ENCODE measurements at places on chromosomes 12 and 14.

DNA sequence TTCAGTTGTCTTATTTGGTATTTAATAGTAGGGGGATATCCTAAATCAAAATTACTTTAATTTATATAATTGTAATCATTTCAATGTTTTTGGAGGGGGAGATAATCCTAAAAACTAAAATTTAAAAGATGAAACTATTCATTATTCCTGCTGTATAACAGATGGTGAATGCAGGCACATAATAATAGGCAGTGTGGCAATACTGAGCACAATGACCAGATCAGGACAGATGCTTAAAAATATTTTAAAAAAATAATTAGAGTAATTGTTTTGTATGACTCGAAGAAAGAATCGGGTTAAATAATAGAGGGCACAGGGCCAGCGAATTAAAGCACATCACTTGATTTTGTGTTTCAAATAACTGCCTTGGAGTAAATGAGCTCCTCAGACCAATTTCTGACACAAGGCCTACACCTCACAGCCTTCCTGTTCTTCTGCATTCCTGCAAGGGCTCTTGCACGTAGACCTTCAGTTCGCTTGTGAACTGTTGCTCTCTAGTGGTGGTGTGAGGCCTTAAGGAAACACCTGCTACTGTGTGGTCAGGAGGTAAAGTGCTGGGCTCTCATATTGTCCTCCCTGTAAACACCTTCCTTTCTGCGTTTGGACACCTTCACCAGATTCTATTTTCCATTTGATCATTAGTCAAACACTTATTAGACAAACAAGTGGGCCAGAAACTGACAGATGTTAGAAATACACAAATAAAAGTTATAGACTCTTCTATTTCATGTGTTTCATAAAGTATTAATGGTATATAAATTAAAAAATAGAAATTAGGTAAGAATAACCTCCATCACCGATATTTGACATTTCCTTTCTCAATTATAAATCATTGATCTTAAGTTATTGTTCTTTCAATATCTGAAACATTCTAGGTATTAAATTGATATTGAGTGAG, 29.3 kb upstream of the KLRF1 start:
- no peak for DNase-seq

- no peak for DNase-seq
Observed at GRCh38 chr12:51087818-51088217, 4.4 kb upstream of the CSRNP2 start.

GRCh38 chr14:36766974-36767373, 105.3 kb downstream of the PAX9 start:
- DNase-seq = no peak

DNA sequence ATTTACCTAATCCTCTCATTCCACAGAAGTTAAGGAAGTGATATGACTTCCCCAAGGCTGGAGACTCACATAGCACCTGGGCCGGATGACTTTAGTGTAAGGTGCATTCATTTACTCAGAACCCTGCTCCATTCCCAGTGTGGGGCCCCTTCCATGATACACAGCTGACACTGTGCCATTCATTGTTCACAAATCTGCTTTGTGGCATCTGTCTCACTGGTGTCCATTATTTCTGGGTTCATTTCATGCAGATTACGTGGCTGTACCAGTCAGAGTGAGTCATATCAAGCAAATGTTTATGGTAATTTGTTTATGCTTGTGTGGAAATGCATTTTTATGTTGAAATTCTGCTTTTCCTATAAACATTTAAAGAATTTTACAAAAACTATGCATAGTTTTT, 5.2 kb downstream of the ANO4 start:
- DNase-seq = no peak

DNA sequence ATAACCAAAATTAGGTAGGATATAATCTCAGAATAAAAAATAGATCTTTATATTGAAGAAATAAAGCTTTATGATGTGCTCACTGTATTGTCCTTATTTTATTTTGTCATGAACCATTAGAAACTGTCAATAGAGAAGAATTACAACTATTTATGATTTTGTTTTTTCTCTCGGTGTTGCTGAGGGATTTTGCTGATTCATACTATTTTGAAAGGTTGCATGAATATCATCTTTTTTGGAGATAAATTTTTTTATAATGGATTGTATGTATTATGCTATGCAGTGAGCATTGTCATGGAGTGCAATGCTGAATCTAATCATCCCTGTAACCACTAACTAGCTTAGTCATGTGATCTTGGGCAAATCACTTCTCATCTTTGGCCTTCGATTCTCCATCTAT, 15.0 kb downstream of the SLC39A9 start:
- no peak for DNase-seq

DNA sequence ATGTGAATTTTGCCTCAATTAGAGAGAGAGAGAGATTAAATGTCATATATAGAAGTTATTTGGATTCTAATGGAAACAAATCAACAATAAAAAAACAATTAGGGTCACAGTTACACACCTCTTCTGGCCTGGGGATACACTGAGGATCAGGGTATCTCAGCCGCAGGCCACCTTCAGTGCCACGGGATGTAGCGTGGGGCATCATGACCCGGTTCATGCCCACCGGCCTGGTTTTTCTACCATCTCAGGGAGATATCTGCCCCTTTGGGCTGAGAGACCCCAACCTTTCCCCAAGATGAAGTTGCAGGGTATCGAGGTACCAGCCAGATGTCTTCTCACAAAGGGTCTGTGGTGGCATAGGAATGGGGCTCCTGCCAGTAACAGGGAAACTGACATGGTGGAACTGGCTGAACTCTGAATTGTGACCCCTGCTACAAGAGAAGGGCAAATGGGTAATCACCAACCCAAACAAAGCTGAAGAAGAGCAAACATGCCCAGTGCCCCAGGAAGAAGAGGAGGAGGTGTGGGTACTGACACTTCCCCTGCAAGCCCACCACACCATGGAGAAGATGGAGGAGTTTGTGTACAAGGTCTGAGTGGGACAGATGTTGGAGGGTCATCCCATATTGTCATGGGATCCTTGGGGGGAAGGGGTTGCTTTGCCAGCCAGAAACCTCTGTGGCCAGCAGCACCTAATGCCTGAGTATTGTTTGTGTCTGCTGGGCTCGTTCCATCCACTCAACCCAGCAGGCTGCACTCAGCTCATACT, 19.5 kb downstream of the SERPINA3 start:
- DNase-seq = no peak

DNA sequence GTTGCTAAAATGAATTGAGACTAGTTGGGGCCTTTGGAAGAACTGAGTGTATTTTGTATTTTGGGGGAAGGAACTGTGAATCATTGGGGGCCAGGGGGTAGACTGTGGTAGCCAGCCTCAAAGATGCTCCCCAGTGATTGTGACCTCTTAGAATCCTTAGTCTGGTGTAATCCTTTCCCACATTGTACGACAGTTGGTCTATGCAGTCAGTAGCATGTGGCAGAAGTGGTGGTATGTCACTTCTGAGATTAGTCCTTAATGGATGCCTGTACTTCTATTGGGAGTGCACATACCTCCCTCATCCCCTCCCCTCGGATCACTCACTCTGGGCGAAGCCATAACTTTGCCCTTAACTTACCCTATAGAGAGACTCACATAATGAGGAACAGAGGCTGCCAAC, 48.0 kb downstream of the USP15 start:
- DNase-seq = no peak

- no peak for DNase-seq
Observed at GRCh38 chr12:57864442-57865083, 18.0 kb upstream of the CTDSP2 start.

GRCh38 chr12:78571953-78572352, 292.6 kb upstream of the SYT1 start:
- DNase-seq = no peak

GRCh38 chr14:99624971-99625370, 20.0 kb upstream of the HHIPL1 start:
- DNase-seq = no peak

DNA sequence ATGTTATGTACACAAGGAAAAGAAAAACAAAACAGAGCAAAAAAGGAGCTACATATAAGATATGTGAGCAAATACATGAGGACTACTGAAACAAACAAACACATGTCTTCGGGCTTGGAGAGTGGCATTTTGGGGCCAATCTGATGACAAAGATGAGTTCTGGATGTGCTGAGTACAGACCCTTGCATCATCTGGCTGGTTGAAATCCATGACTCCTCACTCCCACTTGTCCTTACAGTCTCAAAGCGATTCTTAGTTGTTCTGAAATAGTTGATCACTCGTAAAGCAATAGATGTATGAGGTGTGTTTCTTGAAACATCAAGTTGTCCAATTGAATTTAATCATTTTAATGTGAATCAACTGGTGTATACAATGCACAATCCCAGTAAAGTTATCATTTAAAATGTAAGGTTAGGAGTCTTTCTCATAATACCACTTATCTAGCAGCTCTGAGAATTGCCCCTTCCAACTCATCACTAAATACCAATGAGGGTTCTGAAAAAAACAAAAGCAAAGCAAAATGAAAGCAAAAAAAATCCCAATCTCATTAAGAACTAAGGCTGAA, 136.9 kb downstream of the ITPR2 start:
- no peak for DNase-seq

GRCh38 chr14:59301354-59301753, 112.9 kb downstream of the DAAM1 start:
- DNase-seq = no peak

DNA sequence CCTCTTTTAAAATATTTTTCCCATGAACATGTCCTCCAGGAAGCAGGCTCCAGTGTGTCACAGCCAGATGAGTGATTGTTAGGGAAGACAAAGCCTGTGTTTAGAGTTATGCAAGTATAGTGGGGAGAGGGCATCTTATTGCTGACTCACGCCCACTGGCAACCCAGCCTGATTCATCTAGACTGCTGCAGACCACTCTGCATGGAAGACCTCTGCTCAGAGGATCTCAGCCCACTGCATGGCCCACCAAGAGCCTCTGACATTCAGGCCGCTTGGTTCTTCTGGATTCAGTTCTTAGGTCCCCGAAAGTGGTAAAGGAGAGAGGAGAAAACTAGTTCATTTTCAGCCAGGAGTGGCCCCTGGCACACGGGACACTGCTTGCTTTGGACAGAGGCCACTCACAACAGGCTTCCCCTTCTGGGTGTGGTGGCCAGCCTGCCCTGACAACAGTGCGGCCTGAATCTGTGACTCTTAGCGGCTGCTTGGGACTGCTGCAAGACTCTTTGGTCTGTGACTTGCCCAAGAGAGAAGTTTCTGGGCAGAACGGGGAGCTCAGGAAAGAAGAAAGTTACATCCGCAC, 266.3 kb downstream of the ZFP36L1 start:
- no peak for DNase-seq

DNA sequence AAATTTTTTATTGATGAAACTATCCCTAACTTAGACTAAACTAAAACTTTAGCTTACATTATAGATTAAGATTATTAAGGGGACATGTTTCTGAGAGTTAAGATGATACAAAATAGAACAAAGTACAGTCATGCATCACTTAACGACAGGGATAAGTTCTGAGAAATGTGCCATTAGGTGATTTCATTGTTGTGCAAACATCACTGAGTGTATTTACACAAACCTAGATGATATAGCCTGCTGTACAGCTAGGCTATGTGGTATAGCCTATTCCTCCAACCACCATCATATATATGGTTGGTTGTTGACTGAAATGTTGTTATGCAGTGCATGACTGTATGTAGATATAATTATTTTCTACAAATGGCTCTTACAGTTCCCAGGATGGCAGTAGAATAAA, 46.5 kb downstream of the ATP6V1D start:
- DNase-seq = no peak

DNA sequence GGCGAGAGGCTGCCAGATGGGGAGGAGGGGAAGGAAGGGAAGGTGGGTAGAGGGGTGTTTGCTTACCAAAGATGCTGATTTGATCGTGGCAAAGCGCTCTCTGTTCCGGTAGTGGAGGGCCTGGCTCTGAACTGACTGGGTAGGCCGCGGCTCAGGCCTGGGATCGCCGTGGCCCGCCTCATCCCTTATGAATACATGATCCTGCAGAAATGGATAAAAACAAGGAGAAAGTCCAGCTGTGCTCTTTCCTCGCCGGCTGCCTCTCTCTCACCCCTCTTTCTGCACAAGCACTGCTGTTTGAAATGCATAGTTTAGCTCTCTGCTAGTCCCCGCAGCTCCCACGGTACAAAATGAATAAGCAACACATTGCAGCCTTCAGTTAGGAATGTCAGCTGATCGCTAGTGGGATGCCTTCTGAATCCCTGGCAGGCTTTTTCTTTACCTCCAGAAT, 53.8 kb downstream of the PEBP1 start:
- DNase-seq = peak; percentile 30

GRCh38 chr12:15013634-15014179, 40.9 kb downstream of the PDE6H start:
- no peak for DNase-seq

- DNase-seq = no peak
Observed at GRCh38 chr12:119808441-119808840, 68.7 kb downstream of the CIT start.

GRCh38 chr12:93722835-93723567, 45.8 kb downstream of the CRADD start:
- no peak for DNase-seq

GRCh38 chr12:51620448-51620847, 29.4 kb downstream of the SCN8A start:
- no peak for DNase-seq

DNA sequence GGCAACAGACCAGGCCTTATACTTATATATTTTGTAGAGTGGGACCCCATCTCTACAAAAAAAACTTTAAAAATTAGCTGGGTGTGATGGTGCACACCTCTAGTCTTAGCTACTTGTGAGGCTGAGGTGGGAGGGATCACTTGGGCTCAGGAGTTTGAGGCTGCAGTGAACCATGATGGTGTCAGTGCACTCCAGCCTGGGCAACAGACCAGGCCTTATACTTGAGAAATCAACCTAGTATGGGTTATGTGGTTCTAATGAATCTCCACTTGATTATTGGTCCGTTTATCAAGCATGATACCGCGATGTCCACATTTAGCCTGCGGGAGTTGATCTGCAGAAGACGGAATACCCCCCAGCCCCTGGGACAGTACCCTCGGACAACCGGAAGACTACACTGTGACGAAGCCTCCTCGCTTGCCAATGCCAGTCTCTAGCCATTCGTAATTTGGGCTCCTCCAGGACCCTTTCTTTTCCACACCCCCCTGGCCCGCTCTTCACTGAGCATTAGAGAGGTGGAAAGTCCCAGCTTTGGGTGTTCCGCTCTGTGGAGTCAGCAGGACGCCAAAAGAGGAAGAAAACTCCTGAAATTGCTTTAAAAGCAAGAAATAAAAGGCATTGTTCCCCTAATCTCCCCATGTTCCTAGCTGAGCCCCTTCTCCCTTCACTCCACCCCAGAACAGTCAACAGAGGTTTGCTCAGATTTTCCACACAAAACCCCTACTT, 19.4 kb downstream of the LTBP2 start:
- no peak for DNase-seq

GRCh38 chr12:123391546-123392343, 7.8 kb downstream of the KMT5A start:
- no peak for DNase-seq

GRCh38 chr14:68927089-68927488, 52.0 kb downstream of the ACTN1 start:
- no peak for DNase-seq

DNA sequence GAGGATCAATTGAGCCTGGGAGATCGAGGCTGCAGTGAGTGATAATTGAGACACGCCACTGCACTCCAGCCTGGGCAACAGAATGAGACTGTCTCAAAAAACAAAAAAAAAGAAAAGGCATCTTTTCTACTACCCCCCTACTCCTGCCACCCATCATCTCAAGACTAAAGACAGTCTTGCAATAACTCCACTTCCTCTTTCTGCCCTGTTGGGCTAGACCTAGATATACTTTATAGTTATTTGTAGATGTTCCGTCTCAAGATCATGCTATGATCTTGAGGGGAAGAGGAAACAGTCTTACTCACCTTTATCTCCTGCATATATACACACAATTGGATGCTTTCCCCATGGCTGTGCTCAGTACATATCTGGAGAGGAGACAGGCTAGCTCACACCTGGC, 12.1 kb upstream of the ESPL1 start:
- no peak for DNase-seq

- DNase-seq = no peak
Observed at GRCh38 chr12:109759595-109759994, 46.0 kb downstream of the FAM222A start.
